Activated naive CD4-positive, alpha-beta T cell treated with anti-CD3 and anti-CD28 coated beads for 36 hours (primary cell): ENCODE measurements at places on chromosomes 2 and 18. TPM values are rescaled to one million over a fixed set of nuclear protein-coding genes. Genes with fewer than 3 reads are reported as not detected.

GRCh38 chr2:118853651-118854291, 6.3 kb upstream of the EN1 start:
- no peak for DNase-seq

DNA sequence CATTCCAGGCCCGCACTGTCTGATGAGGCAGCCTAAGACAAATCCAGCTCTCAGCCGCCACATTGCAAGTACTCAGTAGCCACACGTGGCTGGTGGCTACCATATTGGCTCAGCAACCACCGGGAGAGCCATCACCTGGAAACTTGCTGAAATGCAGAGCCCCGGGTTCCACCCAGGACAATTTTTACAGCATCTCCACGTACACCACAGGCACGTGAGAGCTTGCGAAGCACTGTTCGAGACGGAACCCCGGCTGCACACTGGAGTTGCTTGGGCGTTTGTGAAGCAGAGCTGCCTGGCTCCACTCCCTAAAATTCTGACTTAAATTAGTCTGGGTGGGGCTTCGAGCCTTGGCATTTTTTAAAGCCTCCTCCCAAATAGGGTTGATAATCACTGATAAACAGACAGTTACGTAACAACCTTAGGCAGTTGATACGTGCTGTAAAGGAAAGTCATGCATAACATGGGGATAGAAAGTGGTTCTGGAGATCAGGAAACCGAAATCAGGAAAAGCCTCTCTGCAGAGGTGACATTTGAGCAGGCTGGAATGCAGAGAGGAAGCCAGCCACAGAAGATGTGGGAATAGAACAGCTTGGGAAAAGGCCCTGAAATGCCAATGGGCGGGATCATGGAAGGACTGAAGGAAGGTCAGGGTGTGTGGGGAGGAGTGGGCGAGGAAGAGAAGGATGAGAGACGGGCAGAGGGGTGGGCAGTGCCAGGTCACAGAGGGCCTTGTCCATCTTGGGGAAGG, 6.2 kb downstream of the ASAP2 start:
- DNase-seq = no peak

- DNase-seq = no peak
Observed at GRCh38 chr2:196967116-196967515, 40.6 kb upstream of the PGAP1 start.

Gene DSG4
- total RNA-seq = not detected

Gene ACTR2
- 366 TPM for total RNA-seq
